ENCODE measurements at places on chromosomes 2 and 18.

- no peak for DNase-seq
Observed at GRCh38 chr18:31436825-31437224, 10.7 kb upstream of the DSG3 start.

DNA sequence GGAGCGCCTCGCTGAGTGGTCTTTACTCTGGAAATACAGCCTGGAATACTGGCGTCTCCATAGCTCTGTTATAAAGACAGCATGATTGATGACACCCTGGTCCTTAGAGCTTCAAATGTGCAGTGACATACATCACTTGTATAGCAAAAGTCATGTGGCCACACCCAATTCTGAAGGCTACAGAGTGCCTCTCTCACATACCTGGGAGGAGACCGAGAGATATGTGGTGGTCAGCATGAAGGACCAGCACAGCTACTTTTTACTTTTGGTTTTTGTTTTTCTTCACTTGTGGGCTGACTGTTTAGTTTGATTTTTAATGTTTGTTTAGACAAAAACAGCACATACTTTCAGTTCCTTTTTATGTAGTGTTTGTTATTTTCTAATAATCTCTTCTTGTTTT is 938.5 kb upstream of the SOX11 start:
- no peak for DNase-seq

GRCh38 chr2:67899187-67899586 is 163.6 kb downstream of the C1D start:
- no peak for DNase-seq

- no peak for DNase-seq
Observed at GRCh38 chr2:36734304-36734703, 37.8 kb downstream of the VIT start.

DNA sequence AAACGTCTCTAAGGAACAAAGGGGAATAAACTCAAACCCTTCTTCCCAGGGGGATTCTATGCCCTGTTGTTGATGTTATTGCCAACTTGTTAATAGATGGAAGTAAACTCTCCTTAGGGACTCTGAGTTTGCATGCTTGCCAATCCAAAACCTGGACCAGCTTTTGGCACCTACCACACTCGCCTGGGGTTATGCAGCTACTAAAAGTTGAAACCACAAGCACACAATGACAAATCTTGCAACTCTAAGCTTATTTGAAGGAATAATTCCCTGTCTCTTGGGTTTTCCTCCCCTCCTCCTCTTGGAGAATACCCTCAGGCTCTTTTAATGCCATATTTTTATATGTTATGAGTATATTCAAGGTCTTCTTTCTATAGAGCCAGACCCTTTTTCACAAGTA is 484.1 kb downstream of the FBXO15 start:
- DNase-seq = no peak

DNA sequence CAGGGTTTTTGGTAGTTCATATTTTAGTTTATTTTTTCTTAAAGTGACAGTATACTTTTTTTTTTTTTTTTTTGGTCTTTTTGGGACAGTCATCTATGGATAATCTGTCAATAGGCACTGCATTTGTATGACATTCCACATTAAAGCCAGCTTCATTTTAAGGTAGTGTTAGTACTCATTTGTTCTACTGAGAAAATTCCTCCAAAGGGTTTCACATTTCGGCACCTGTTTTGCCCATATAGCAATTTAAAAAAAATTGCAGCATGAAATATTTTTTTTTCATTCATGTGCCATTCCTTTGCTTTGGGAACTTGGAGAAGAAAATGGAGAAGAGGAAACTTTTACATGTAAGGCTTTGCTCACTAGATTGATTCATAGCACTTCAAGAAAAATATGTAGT is 276.3 kb upstream of the TCF4 start:
- DNase-seq = no peak
